Hematopoietic multipotent progenitor cell treated with erythropoietin and hydrocortisone succinate and interleukin-3 and kit ligand, for 8 days (in vitro differentiated cells): ENCODE measurements at places on chromosomes 3 and 15.

- DNase-seq = no peak
Measured at GRCh38 chr15:63971904-63972303, 74.4 kb downstream of the DAPK2 start.

DNA sequence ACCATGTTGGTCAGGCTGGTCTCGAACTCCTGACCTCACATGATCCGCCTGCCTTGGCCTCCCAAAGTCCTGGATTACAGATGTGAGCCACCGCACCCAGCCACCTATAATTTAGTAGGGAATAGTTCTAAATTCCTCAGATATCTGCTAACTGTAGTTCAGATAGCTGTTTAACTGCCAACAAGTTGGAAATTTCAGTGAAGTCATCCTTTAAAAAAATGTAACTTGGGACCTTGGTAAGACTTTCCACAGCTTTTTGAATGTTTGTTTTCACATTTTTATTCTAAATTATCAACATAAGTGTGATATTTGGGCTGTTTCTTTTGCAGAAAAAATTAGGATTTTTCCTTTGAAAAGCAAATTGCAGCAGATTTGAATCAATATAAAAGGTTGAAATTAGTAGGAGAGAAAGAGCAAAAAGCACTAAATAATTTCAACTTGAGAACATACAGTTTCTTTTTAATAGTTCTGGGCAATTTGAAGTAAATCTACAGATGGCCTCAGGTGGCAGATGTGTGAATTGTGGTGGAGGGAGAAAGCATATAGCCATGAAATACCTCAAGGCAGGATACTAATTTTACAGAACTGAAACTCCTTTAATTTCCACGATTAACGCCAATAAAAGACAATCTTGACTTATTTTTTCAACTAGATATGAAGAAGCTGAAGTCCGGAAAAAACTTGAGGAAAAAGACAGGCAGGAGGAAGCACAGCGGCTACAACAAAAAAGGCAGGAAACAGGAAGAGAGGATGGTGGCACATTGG lies 34.3 kb downstream of the USP8 start:
- DNase-seq = no peak

- DNase-seq = no peak
Measured at GRCh38 chr15:67559576-67559975, 17.1 kb downstream of the MAP2K5 start.

DNA sequence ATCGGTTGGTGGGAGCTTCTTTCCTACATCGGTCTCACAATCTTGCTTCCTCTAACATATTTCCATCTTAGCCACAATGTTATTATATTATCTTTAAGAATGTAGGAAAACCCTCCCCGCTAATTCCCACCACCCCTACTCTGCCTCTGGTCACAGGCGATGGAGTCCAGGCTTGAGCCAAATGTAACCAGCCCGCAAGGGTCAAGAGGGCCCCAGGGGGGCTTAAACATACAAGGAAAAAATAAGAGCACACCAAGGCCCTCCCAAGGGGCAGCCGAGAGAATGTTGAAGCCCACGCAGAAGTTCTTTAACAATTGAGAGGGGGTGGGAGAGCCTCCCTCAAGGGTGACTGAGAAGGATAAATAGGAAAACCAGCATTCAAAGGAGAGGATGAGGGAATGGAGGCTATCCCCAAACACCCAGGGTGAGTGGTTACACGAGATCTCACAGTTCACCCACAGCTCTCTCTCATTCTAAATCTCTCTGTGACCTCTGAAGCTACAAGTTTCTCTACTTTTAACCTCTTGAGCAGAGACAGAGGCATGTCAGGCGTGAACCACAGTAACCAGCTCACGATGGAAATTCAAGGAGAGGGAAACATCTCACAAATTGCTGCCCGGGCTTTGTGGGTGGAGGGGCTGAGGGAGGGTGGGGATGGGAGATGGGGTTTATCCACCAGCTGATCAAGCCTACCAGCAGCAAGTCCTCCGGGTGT lies 31.4 kb upstream of the UACA start:
- DNase-seq = no peak

DNA sequence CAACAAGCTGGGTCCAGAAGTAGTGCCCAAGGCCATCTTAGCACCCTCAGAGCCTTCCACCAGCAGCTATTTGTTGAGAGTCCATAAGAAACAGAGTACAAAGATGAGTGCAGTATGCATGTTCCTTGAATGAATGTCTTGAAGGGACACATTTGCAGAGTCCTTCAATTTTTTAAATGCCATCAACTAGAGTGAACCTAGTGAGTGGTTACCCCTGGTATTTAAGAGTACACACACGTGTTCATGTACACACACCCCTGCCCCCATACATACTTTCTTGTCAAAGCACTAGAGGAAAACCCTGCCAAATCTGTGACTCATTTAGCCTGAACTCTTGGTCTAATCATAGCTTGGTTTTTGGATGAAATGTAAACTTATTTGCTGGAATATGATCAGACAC lies 84.5 kb upstream of the GALNT15 start:
- DNase-seq = no peak

DNA sequence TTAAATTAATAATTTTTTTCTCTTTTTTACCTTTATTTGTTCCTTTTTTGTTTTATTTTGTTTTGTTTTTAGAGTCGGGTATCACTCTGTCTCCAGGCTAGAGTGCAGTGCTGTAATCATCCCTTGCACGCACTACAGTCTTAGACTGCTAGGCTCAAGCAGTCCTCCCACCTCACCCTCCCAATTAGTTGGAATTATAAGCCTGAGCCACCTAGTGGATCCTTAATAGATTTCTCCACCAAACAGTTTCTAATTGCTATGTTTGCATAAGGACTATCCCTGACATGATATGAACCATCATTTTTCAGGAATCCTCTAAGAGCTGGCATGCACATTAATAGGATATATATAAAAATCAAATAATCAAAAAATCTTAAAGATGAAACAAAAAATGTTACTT lies 993.2 kb downstream of the OTOL1 start:
- peak; percentile 1 for DNase-seq

- DNase-seq = no peak
Measured at GRCh38 chr15:96037584-96037983, 292.9 kb upstream of the NR2F2 start.

- DNase-seq = peak; percentile 22
Measured at GRCh38 chr3:17798000-17798399, 55.6 kb upstream of the TBC1D5 start.

DNA sequence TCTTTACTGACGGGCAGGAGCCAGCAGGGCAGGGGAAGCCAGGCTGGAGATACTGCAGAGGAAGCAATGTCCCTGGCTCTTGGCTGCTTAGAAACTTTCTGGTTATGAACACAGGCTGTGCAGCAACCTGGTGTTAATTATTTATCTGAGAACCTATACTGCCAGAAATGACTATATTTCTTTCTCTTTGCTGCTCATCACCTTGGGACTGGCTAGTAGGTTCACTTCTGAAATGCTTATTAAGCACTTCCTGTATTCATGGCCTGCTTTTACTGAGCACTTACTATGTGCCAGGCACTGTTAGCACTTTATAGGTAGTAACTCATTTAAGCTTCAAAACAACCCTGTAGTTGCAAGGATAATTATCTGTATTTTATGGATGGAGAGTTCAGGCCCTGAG lies 57.6 kb downstream of the RAB11A start:
- no peak for DNase-seq

DNA sequence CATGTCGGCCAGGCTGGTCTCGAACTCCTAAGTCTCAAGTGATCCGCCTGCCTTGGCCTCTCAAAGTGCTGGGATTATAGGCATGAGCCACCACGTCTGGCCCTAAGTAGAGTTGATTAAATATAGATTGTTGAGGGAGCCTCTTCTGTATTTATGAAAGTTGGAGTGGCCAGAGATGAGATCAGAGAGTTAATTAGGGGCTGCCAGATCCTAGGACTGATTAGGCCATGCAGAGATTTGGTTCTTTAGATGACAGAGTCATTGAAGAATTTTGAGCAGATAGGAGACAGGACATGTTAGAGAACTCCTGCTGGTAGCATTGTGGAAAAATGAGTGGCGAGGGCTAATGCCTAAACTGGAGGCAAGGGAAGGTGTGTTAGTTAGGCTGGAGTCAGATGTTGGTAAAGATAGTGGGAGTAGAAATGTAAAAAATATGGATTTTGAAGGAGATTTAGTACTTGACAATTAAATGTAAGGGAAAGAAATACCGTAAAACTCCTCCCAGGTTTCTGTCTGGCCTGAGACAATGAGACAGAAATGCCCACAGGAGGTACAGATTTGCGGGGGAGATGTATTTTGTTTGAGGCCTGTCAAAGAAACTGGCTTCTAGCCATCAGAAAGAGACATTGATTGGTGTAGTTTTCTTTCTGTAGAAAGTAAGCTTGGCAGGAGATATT lies 23.4 kb downstream of the SACM1L start:
- no peak for DNase-seq

- DNase-seq = no peak
Measured at GRCh38 chr15:39468331-39468730, 112.5 kb upstream of the THBS1 start.

GRCh38 chr3:63565220-63565619 lies 87.3 kb upstream of the SNTN start:
- no peak for DNase-seq

GRCh38 chr15:23038726-23039142 lies 635 bp downstream of the TUBGCP5 start:
- no peak for DNase-seq

- no peak for DNase-seq
Measured at GRCh38 chr3:37514055-37514665, 339.8 kb upstream of the LRRFIP2 start.

GRCh38 chr3:185733980-185734724 lies 90.7 kb downstream of the IGF2BP2 start:
- DNase-seq = peak; percentile 86

GRCh38 chr3:127531821-127532220 lies 58.7 kb downstream of the TPRA1 start:
- no peak for DNase-seq

DNA sequence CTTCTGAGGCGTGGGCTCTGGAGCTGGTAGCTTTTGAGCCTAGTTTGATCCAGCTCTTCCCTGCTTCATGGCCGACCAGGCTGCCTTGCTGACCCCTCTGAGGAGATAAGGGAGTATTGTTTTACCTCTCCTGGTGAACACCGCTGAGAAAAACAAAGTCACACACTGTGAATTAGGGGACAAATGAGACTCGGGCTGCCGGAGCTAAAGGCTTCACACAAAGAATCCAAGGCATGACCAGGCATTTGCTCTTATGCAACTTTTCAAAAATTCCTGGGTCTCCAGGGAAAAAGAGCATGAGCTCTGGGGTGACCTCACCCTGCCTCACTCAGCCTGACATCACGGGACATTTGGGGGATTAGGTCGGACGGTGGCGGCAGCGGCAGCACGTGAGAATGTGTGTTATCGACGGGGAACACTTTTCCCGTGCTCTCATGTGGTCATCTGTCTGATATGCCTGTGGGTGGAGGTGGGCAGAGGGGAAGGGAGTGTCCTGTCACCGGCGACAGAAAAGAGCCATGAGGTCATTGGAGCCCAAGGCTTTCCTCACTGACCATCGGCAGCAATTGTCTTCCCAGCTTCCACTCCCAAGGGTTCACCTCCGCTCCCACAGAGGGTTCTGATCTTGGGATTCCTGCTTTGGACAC lies 61.0 kb downstream of the TMEM44 start:
- DNase-seq = peak; percentile 78

- DNase-seq = no peak
Measured at GRCh38 chr15:100570735-100571313, 31.2 kb downstream of the LINS1 start.

- DNase-seq = peak; percentile 52
Measured at GRCh38 chr3:197801891-197802778, 11.1 kb downstream of the LRCH3 start.

GRCh38 chr3:195045481-195046210 lies 225.3 kb downstream of the XXYLT1 start:
- DNase-seq = no peak

GRCh38 chr3:171125010-171125409 lies 98.5 kb upstream of the SLC2A2 start:
- no peak for DNase-seq

DNA sequence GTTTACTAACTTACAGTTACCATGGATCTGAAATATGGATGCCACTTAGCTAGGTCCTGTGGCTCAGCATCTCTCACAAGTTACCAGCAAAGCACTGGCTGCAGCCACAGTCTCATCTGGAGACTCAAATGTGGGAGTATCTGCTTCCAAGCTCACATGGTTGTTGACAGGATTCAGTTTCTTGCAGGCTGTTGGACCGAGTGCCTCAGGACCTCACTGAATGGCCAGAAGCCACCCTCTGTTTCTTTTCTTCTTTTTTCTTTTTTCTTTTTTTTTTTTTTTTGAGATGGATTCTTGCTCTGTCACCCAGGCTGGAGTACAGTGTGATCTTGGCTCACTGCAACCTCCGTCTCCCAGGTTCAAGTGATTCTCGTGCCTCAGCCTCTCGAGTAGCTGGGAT lies 20.1 kb upstream of the AMOTL2 start:
- no peak for DNase-seq

GRCh38 chr3:123446210-123446609 lies 2.7 kb downstream of the ADCY5 start:
- DNase-seq = no peak

- DNase-seq = no peak
Measured at GRCh38 chr15:32982001-32982400, 212.5 kb downstream of the FMN1 start.

- DNase-seq = no peak
Measured at GRCh38 chr3:154078672-154079071, 42.5 kb upstream of the ARHGEF26 start.

DNA sequence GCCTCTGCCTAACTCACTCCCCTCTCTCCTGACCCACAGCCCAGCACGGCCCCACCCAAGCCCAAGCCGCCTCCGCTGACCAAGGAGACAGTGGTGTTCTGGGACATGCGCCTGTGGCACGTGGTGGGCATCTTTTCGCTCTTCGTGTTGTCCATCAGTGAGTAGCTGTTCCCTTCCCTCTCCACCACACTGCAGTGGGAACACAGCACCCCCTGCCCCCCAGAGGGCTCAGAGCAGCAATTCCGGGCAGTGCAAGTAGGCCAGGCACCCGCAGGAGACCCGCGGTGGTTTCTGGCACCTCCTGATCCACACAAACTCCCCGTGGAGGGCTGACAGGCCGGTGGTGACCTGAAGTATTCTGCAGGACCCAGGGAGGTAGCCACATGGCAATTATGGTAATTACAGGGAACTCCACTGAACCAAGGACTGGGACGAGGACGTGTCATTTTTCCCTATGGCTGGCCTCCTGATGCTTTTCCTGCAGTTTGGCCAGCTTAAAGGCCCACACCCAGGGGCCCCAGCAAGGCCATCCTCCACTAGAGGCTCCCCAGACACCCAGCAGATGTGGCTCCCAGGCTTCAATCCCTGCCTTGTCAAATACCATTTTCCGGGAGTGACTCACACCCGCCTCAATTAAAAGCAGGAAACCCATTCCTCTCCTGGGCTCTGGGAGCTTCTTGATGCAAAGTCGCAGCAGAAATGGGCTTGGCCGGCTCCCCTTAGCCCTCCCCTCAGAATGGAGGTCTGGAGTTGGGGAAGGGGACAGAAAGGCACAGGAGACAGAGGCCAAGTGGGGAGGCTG lies 4.8 kb downstream of the TMIE start:
- no peak for DNase-seq

- DNase-seq = no peak
Measured at GRCh38 chr3:13590841-13591520, 42.1 kb downstream of the FBLN2 start.

- no peak for DNase-seq
Measured at GRCh38 chr3:14819671-14820070, 909 bp downstream of the FGD5 start.
